ENCODE measurements at places on chromosomes 3 and 15.

GRCh38 chr3:111592143-111592542 is 3.0 kb downstream of the ZBED2 start:
- DNase-seq: no peak

DNA sequence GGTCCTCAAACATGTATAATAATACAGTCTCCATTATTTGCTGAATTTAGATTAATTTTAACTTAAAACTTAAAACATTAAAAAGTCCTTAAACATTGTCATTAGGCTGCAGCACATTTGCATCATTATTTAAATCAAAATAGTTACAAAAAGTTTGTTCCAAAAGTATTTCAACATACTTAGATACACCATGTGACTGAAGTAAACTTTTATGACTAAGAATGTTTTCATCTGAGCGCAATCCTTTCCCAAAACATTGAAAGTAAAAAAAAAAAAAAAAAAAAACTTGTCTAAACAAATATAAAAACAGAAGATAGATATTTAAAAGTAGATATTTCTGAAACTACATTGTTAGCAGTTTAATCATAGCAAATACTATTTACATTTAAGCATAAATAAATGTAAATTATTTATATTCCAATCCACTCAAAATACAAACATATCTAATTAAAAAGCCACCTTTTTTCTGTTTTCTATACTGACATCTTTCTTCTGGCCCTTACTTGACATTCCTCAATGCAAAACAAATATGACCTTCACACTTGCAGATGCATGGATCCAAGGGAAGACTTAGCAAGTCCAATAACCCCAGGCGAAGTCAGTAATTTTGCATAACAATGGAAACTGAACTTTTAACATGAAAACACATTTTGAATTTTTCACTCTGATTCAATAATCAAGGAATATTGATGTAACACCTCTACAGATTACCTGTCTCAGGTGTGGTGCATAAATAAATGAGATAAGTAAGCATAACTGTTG is 10.3 kb downstream of the FAM227B start:
- no peak for DNase-seq

- no peak for DNase-seq
Measured at GRCh38 chr15:99076109-99076508, 28.8 kb upstream of the SYNM start.

- DNase-seq: no peak
Measured at GRCh38 chr3:183576487-183577107, 21.1 kb upstream of the KLHL6 start.

- no peak for DNase-seq
Measured at GRCh38 chr3:124230998-124231397, 239.1 kb upstream of the ROPN1 start.

DNA sequence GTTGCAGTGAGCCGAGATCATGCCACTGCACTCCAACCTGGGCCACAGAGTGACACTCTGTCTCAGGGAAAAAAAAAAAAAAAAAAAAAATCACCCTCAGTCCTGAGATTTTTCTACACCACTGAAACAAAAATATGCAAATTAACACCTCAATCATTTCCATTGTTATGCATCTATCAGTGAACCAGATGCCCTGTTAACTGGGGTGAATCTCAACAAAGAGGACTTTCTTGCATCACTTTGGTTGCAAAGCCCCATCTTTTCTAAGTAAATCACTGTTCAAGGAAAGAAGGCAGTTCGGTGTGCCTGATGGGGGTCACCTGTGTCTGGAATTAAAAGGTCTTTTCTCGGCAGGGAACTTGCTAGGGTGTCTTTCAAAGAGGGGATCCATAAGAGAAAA is 421.6 kb downstream of the EPHB1 start:
- no peak for DNase-seq

DNA sequence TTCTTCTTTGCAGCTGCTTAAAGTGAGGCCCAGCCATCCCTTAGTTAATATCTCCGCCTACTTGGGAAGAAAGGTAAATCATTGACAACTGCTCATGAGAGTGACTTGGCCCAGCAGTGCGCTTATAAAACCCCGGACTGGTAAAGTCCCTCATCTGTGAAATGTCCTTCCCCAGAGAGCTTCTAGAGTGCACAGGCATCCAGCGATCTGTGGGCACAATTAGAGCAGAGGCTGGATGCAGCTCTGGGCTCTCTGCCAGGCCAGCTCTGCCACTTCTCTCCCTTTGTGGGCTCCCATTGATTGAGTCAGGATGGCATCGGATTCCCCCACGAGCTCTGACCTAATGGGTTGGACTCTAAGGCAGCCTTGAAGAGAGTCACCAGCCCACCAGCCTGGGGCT is 219.0 kb upstream of the LINGO1 start:
- peak; percentile 41 for DNase-seq

GRCh38 chr15:74318376-74319137 is 48.9 kb downstream of the CYP11A1 start:
- DNase-seq: no peak

DNA sequence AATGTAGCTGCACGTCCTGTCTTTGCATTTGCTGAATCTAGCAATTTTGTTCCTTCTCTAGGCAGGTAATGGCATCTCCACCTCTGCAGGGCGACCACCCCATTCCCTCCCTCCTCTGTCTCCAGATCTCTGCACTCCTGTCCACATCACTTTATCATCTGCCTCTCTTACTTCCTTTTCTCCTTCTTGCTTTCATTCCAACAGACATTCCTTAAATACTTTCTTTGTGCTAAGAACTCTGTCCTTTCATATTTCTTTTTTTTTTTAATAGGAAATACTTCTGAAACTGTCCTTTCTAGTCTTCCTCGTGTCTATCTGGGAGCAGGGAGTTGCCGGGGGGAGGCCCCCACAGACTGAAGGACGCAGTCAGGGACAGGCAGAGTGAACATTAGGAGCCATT is 7.2 kb downstream of the ITIH3 start:
- no peak for DNase-seq

GRCh38 chr3:49412632-49413337 is 562 bp downstream of the TCTA start:
- DNase-seq: no peak
